Activated CD8-positive, alpha-beta memory T cell treated with anti-CD3 and anti-CD28 coated beads, Interleukin-2, amount 10 ng/mL, durations not matched to agents 7 days and 5 days (primary cell): ENCODE measurements at places on chromosomes 1 and 21. TPM values are rescaled to one million over a fixed set of nuclear protein-coding genes. Genes with fewer than 3 reads are reported as not detected.

Gene LCE6A
- not detected for total RNA-seq

GRCh38 chr21:35943752-35944151 is 116.6 kb downstream of the SETD4 start:
- H3K27me3 ChIP-seq: peaks cover 14% of the 10 kb centered on the region
- no peaks in the 10 kb centered on the region for H3K4me1 ChIP-seq
- H3K4me3 ChIP-seq: no peak overlapping the region
- H3K27ac ChIP-seq: no peak overlapping the region

- no peaks in the 10 kb centered on the region for H3K36me3 ChIP-seq
- H3K4me3 ChIP-seq: no peak within 1 kb of the TSS
- no peak for DNase-seq
Observed at GRCh38 chr1:186295980-186296379, 79.1 kb downstream of the TPR start.

Gene S100A7
- total RNA-seq: not detected

DNA sequence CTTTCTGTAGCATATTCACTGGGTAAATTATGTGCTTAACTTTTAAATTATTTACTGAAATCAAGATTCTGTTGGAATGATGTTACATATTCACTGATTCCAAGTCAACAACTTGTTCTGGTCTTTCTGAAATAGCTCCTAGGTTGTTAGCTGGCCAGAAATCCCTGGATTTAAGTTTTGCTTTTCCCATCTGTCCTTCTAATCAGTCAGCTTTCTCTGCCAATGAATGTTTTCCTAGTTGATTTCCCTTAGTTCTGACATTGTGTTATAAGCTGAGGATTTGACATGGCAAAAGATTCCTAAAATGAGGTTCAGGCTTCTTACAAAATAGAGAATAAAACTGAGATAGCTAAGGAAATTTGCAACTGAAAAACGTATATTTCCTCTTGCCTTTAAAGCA is 1479.6 kb downstream of the MRPL39 start:
- no peak for DNase-seq
- H3K27me3 ChIP-seq: no peaks in the 10 kb centered on the region
- no peak overlapping the region for H3K27ac ChIP-seq
- no peak overlapping the region for H3K4me3 ChIP-seq
- H3K36me3 ChIP-seq: no peaks in the 10 kb centered on the region

GRCh38 chr1:184514447-184514846 is 127.6 kb downstream of the C1orf21 start:
- no peak overlapping the region for H3K27ac ChIP-seq
- H3K4me1 ChIP-seq: no peaks in the 10 kb centered on the region
- no peak overlapping the region for H3K4me3 ChIP-seq

Gene RGS8
- total RNA-seq: not detected

- no peaks in the 10 kb centered on the region for H3K4me1 ChIP-seq
- no peak overlapping the region for H3K4me3 ChIP-seq
- H3K27me3 ChIP-seq: no peaks in the 10 kb centered on the region
- no peaks in the 10 kb centered on the region for H3K36me3 ChIP-seq
- H3K27ac ChIP-seq: no peak overlapping the region
- DNase-seq: no peak
Observed at GRCh38 chr1:201606623-201607022, 67.7 kb downstream of the NAV1 start.

GRCh38 chr1:207649210-207649753 is 4.3 kb downstream of the CR1L start:
- H3K27ac ChIP-seq: no peak overlapping the region
- no peak for DNase-seq
- H3K4me3 ChIP-seq: no peak overlapping the region
- H3K36me3 ChIP-seq: no peaks in the 10 kb centered on the region

- no peaks in the 10 kb centered on the region for H3K36me3 ChIP-seq
- no peak for DNase-seq
- peaks cover 13% of the 10 kb centered on the region for H3K27me3 ChIP-seq
Observed at GRCh38 chr1:203176273-203177035, 828 bp upstream of the MYBPH start.

DNA sequence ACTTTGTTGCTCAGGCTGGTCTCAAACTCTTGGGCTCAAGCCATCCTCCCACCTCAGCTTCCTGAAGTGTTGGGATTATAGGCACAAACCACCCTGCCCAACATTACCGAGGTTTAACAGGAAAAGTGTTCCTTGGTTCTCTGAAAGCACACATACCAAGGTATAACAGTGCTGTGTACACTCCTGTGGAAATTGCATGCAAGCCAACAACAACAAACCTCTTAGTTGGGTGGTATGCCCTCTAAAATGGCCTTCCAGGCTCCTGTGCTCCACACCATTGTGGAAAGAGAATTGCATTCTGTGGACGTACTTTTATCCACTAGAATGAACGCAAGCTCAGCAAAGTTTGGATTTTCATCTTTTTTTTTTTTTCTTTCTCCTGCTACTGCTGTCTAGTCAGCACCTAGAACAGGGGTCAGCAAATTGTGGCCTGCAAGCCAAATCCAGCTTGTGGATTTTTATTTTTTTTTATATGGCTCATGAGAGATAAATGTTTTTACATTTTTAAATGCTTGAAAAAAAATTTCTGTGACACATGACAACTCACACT is 192.2 kb upstream of the TNR start:
- H3K4me3 ChIP-seq: no peak overlapping the region
- H3K27me3 ChIP-seq: no peaks in the 10 kb centered on the region
- no peak overlapping the region for H3K27ac ChIP-seq
- H3K36me3 ChIP-seq: peaks cover 33% of the 10 kb centered on the region
- no peaks in the 10 kb centered on the region for H3K4me1 ChIP-seq

Gene SEC16B
- total RNA-seq: 0.42 TPM

DNA sequence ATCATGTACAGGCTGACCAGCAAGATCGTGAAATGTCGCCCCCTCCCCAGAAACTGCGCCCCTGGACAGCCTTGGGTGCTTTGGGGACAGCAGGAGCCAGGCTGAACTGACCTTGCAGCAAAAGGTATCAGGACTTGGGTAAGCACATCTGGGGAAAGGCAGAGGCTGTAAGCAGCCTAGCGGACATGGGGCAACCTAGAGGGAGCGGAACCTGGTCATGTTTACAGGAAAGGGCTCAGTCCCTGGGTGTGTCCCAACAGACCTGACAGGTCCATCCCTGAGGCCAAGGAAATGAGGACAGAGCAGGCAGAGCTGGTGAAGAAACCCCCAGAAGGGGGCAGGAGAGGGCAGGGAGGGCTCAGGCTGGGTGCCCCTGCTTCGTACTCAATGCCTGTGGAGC is 3.1 kb upstream of the S100A8 start:
- no peak overlapping the region for H3K4me3 ChIP-seq
- DNase-seq: no peak

Gene ARHGEF16
- not detected for total RNA-seq

Gene SPRR1B
- total RNA-seq: not detected

GRCh38 chr1:203733009-203733863 is 31.7 kb upstream of the LAX1 start:
- H3K4me3 ChIP-seq: no peak overlapping the region
- peaks cover 50% of the 10 kb centered on the region for H3K36me3 ChIP-seq
- H3K4me1 ChIP-seq: peaks cover 13% of the 10 kb centered on the region
- no peak for DNase-seq
- peak overlapping the region; percentile 21 for H3K27ac ChIP-seq

DNA sequence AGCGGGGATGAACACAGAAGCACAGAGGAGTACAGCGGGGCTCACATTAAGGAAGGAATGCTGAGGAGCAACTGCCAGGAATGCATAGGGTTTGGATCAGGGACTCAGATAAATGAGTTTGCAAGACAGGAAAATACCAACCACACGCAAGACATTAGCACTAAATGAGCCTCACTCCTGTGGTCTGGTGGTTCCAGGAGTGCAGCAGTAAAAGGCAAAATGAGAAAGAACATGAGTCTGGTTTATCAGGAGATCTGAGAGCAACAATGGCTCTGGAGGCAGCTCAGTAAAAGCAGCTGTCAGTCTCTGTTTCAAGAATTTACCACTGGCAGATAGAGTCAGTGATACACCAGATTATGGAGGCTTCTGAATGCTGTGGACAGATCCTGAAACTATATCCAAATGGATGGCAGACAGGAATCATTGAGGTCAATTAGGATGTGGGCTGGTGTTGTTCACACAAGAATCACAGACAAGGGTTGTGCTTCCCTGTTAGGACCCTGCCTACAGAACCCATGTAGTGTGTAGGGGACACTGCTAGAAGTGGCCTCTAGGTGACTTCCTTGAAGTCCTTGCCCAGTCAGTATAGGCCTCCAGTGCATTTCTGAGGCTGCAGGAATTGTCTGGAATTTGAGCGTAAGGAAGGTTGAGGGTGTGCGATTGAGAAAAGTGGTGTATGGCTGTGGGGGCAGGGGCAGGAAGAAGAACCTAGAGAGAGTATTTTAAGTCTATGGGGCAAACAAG is 50.3 kb downstream of the CASQ2 start:
- no peak overlapping the region for H3K27ac ChIP-seq
- H3K4me3 ChIP-seq: no peak overlapping the region
- no peaks in the 10 kb centered on the region for H3K36me3 ChIP-seq
- peaks cover 8% of the 10 kb centered on the region for H3K27me3 ChIP-seq

DNA sequence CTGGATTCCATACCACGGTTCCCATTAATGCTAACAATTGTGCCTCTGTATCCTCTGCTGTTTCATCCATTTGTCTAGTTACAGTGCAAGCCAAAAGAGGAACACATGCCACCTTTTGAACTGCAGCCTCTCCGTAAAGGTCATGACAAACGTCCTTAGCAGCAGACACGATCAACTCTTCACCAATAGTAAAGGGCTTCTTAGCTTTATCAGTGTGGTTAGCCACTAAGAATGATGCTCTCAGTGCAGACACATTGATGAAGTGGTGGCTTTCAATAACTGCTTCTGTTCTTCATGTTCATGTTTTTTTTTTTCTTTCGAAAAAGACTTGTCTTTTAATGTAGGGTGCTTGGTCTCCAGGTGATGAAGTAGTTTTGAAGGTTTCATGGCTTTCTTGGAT is 14.3 kb downstream of the XPR1 start:
- peaks cover 11% of the 10 kb centered on the region for H3K36me3 ChIP-seq
- H3K27me3 ChIP-seq: no peaks in the 10 kb centered on the region
- H3K27ac ChIP-seq: peak overlapping the region; percentile 50
- DNase-seq: no peak

DNA sequence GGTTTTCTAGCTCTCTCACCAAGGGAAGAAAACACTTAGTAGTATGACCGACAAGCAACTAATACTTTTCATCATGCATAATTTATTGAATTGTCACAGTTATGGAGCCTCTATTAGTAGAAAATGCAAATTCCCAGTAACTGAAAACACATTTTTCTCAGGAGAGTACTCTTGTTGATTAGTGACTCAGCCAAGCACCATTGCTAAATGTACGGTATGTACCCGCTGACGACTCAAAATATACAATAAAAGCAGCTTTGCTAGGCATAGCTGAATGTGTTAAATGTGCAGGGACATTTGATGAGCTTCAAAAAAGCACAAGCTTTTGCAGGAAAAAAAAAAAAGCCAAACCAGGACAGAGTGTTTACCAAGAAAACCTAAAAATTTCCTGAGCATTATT is 63.9 kb downstream of the WDR64 start:
- no peaks in the 10 kb centered on the region for H3K4me1 ChIP-seq
- no peaks in the 10 kb centered on the region for H3K27me3 ChIP-seq
- H3K36me3 ChIP-seq: no peaks in the 10 kb centered on the region
- H3K27ac ChIP-seq: no peak overlapping the region
- DNase-seq: no peak
- no peak overlapping the region for H3K4me3 ChIP-seq

- H3K27ac ChIP-seq: peak overlapping the region; percentile 19
- H3K4me1 ChIP-seq: peaks cover 45% of the 10 kb centered on the region
- DNase-seq: no peak
- H3K4me3 ChIP-seq: no peak overlapping the region
- H3K36me3 ChIP-seq: peaks cover 32% of the 10 kb centered on the region
- no peaks in the 10 kb centered on the region for H3K27me3 ChIP-seq
Observed at GRCh38 chr1:37593726-37594125, 2.0 kb downstream of the GNL2 start.

Gene LINGO4
- 0.15 TPM for total RNA-seq

- peak overlapping the region; percentile 34 for H3K27ac ChIP-seq
- no peak overlapping the region for H3K4me3 ChIP-seq
- no peak for DNase-seq
- no peaks in the 10 kb centered on the region for H3K27me3 ChIP-seq
- peaks cover 52% of the 10 kb centered on the region for H3K4me1 ChIP-seq
- peaks cover 56% of the 10 kb centered on the region for H3K36me3 ChIP-seq
Observed at GRCh38 chr1:32797456-32797855, 19.7 kb downstream of the YARS1 start.

- no peak for DNase-seq
- H3K36me3 ChIP-seq: peaks cover 1% of the 10 kb centered on the region
- no peak overlapping the region for H3K27ac ChIP-seq
- peaks cover 41% of the 10 kb centered on the region for H3K4me1 ChIP-seq
- no peaks in the 10 kb centered on the region for H3K27me3 ChIP-seq
Observed at GRCh38 chr1:234932106-234932505, 196.5 kb downstream of the TOMM20 start.

DNA sequence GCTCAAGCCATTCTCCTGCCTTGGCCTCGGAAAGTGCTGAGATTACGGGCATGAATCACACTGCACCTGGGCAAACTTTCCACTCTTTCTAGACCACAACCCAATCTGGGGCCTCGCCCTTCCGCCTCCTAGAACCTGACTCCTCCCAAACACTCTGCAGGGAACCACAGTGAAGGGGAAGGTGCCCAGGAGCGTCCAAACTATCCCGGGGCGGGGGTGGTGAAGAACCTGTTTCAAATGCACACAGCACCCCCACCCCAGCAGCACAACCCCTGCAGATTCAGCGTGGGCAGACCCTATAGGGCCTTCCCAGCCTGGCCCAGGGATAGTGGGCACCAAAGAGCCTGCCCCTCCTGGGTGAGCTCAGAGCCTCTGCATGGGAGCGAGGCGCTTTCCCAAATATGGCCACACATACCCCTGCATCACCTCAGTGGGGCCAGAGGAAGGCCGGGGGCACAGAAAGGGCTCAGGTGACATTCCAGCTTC is 86.9 kb downstream of the STUM start:
- no peaks in the 10 kb centered on the region for H3K27me3 ChIP-seq
- peak overlapping the region; percentile 75 for H3K27ac ChIP-seq
- H3K36me3 ChIP-seq: peaks cover 12% of the 10 kb centered on the region
- no peak overlapping the region for H3K4me3 ChIP-seq
